ENCODE measurements at places on chromosomes 12 and 14. TPM values are rescaled to one million over a fixed set of nuclear protein-coding genes. Genes with fewer than 3 reads are reported as not detected.

DNA sequence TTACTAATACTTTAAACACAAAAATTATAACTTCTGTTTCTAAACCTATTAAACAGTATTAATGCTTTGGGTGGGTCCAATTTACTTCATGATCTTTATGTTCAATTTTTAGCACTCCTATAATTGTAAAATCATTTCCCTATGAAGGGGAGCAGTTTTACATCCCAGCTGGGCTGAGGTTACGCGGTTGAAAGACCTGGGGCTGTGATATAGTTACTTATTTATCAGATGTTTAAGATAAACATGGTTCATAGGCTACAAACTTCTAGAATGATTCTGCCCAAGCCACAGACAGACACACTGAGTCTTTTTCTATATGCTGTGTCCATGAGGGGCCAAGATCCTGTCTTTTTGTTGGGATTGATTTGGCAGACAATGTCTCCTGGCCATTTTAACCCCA, 44.4 kb downstream of the DYRK2 start:
- no peak overlapping the region for H3K4me3 ChIP-seq
- peaks cover 20% of the 10 kb centered on the region for H3K4me1 ChIP-seq
- DNase-seq, result no peak
- H3K27ac ChIP-seq, result no peak overlapping the region

DNA sequence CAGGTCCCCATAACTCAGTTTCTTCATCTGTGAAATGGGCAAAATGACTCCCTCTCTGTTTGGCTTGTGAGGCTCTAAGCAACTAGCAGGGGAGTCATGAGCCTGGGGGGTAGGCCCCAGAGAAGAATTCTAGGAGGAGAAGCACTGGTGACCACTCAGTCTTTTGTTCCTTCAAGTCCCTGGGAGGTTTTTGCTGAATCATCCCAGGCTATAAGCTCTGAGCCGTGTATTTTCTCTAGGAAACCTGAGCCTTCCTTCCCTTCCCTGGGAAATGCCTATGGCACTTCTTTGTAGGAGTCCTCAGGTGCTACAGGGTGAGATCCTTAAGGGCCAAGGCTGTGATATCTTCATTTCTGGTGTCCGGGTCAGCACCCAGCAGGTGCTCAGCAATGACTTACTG, 4.5 kb downstream of the RPH3A start:
- no peaks in the 10 kb centered on the region for H3K4me1 ChIP-seq
- H3K27ac ChIP-seq, result no peak overlapping the region
- no peak overlapping the region for H3K4me3 ChIP-seq

The IGFBP6 gene
- 0.38 TPM for total RNA-seq

- no peaks in the 10 kb centered on the region for H3K27me3 ChIP-seq
- no peak for DNase-seq
- peaks cover 12% of the 10 kb centered on the region for H3K4me1 ChIP-seq
Measured at GRCh38 chr12:21485998-21486397, 15.4 kb downstream of the RECQL start.

GRCh38 chr12:88266806-88267360, 124.8 kb downstream of the TMTC3 start:
- no peaks in the 10 kb centered on the region for H3K4me1 ChIP-seq
- no peak overlapping the region for H3K4me3 ChIP-seq
- H3K27ac ChIP-seq, result no peak overlapping the region
- H3K27me3 ChIP-seq, result no peaks in the 10 kb centered on the region
- H3K36me3 ChIP-seq, result no peaks in the 10 kb centered on the region

DNA sequence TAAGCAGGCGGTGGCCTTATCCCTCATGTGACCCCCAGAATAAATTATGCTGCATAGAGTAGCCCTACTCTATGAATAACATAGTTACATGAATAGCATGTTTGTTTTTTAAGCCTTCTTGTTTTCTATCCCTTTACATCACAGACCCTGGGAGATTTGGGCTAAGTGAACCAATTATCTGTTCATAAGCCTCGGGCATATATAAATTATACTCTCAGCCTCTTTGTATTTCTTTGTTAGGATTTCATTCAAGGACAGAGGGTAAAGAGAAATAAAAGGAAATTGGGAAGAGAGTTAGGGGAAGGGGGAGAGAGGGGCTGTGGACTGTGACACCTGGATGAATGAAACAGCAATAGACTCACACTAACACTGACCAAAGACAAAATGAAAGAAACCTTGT, 35.3 kb upstream of the RTRAF start:
- peaks cover 6% of the 10 kb centered on the region for H3K4me1 ChIP-seq
- no peak for DNase-seq
- H3K4me3 ChIP-seq, result no peak overlapping the region
- H3K27me3 ChIP-seq, result no peaks in the 10 kb centered on the region

The RILPL2 gene
- total RNA-seq, result 8.9 TPM

The ACSS3 gene
- total RNA-seq, result not detected

Measured in activated CD4-positive, alpha-beta memory T cell treated with anti-CD3 and anti-CD28 coated beads, Interleukin-2, amount 10 ng/mL, durations not matched to agents 7 days and 5 days (primary cell).